ENCODE measurements at places on chromosomes 5 and 9.

- no peak for DNase-seq
These were observed 29.5 kb upstream of the TGFBR1 start for GRCh38 chr9:99075246-99075912.

DNA sequence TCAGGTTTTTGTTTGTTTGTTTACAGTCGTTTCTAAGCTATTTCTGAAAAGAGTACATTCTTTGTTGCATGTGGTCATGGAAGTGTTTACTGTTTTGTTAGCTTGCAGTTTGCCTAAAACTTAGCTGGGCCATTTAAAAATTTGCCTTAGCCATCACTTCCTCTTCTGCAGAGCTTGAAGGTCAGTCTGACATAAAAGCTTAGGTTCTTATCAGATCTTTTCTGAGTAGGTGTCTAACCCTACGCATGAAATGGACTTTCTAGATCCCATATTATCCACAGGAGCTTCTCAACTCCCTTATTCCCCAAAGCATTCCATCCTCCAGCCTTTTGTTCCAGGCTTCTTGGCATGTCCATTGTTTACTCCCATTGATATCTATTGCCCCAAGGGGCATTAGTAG, 90.3 kb downstream of the AP3B1 start:
- no peak for DNase-seq

GRCh38 chr9:38153910-38154291, 84.9 kb upstream of the SHB start:
- no peak for DNase-seq

- DNase-seq = no peak
These were observed 42.8 kb upstream of the GABRP start for GRCh38 chr5:170740551-170741205.

- no peak for DNase-seq
These were observed 25.1 kb downstream of the VCAN start for GRCh38 chr5:83496626-83497025.

DNA sequence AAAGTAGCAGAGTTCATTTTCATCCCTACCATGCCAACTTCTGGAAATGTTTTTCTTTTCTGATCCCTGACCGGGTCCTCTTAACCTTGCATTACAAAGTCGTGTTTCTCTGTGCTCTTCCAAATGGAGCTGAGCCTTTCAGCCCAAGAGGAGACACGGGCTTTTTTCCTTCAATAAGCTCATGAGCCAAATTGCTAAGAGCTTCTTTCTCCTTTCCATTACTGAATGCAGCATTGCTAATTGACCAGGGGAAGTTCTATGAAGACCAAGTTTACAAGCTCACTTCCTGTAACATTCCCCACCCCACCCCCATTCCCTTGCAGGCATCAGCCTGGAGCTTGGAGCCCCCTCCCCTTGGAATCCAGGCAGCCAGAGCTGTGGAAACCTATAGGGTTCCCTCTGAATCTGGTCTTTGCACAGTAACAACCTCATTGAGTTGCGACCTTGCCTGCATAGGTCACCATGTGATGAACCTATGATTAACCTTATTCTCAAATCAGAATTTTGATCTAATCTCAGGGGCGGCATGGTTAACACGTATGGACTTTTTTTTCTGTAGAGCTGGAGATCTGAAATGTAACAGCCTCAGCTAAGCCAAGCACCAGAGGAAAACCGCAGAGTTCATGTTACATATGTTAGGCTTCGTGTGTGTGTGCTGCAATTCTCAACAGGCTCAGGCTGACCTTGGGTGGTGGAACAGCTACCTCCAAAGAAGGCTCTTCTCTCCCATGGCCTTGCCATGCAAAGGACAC, 395.7 kb upstream of the ZNF462 start:
- DNase-seq = no peak

- no peak for DNase-seq
These were observed 280.4 kb downstream of the CDH9 start for GRCh38 chr5:26757941-26758340.

- DNase-seq = no peak
These were observed 1.1 kb downstream of the ADAMTS16 start for GRCh38 chr5:5141339-5141599.

DNA sequence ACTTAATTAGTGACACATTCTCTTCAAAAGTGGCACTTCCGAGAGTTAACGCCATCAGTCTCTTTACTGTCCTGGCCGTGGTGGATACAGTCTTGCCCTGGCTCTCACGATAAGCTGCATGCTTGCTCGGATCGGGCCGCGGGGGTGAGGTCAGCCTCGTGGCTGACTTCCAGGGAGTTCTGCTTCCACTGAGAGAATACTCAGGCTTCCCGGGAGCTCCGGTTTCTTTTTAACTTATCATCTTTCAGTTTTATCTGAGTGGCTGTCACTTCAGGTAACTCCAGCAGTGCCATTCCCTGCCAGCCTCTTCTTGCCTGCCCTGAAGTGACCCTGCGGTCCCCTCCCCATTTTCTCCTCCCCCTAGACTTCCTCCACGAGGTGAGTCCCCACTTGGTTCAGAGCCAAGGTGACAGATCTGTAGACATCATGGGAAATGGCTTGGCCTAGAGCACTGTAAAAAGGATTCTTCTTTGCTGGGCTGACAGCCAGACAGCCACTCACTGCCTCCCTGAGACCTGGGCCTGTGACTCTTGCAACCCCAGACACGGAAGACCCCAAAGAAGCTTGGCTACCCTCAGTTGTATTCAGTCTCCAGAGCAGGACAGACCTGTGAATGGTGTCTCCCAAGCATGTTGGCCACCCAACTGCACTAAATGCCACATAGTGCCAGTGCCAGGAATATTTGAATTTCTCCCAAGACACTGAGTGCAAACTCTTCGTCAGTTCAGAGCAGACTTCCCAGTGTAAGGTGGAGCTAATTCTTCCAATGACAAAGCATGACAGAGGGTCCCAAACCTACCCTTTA, 95.1 kb downstream of the DAPK1 start:
- DNase-seq = no peak

DNA sequence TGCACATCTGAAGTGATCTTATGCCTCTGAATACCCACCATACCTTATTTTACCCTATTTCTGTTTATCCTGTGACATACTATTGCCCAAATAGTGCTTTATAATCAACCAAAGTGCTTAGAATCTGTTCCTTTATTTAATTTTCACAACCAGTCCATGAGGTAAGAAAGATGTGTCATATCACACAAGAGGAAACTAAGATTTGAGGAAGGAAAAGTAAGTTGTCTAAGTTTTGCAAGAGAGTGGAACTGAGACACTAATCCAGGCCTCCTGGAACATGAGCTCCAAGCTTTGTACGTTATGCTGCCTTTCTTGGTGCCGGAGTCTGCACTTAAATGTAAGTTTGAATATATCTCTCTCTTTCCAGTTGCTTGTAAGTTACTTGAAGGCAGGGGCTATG, 17.2 kb downstream of the KDM3B start:
- DNase-seq = no peak

DNA sequence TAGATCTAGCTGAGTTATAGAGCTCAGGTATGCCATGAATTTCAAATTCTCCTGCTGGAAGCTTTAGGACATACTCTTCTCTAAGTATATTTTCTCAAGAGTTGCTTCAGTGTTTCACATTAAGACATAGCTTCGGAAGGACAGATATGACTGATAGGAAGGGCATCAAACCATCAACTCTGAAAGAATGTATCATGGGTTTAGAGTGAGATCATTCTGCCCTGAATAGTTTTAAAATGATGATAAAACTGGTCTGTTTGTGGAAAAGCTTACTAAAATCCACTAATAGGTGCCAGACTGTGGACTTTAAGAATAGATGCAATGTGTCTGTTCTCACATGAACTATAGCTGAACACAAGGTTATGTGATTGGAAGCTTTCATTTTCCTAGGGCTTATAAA, 8.4 kb downstream of the SPEF2 start:
- peak; percentile 53 for DNase-seq

GRCh38 chr5:149452665-149453617, 73.8 kb upstream of the IL17B start:
- DNase-seq = peak; percentile 76

GRCh38 chr9:9754186-9754585, 858.6 kb downstream of the PTPRD start:
- no peak for DNase-seq

DNA sequence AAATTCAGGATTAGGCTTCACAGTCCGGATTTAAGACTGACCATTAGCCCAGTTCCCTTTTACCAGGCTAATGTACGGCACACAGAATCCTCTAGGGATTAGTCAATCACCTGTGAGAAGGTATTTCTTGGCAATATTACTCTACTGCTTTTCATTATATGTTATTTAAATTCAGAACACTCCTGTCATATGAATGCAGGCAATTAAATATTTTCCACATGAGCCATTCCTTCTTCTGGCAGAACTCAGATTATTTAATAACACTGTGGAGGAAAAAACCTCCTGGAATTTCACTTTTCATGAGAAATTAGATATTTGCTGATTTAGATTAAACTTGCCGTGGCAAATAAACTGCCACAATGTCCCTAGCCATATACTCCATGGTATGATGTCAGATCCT, 1357.5 kb upstream of the C9orf72 start:
- DNase-seq = no peak

GRCh38 chr9:132732326-132733259, 62.3 kb downstream of the GTF3C4 start:
- DNase-seq = no peak

GRCh38 chr9:70488793-70489105, 74.3 kb upstream of the KLF9 start:
- no peak for DNase-seq

DNA sequence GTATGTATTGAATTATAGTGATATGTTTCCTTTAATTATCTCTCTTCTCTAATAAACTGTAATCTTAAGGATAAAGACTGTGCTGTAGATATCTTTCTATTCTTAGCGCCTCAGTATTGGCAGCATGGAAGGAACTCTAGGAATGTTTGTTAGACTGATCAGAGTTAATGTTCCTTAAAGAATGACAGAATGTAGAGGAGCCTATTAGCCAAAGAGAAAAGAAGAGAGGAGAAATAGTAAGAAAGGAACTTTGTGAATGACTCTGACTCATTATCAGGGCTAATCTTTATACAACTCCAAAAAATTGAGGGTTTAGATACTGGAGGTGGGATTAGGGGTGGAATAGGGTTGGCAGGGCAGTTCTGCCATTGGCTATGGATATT, 59.0 kb upstream of the NUDT12 start:
- no peak for DNase-seq
